HAP-1 (cell line): ENCODE measurements at places on chromosomes 2 and 18.

- DNase-seq, result no peak
Observed at GRCh38 chr2:223075301-223076270, 23.6 kb downstream of the KCNE4 start.

GRCh38 chr18:24271381-24272228, 126.0 kb downstream of the OSBPL1A start:
- peak; percentile 74 for DNase-seq

DNA sequence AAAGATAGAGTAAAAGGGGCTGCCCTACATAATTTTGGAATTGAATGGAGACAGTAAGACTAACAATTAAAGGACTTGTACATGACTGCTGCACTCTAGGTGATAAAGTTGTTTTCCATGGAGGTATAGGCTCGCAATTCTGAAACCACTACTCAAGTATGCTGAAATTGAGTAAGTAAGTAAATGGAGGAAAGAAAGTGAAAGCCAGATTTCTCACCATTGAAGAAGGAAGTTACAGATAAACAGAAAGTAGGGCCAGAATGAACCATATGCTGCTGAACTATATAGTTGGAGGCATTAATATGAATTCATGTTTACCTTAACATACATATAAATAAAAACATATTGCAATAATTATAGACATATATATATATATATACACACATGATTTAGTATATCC, 225.7 kb upstream of the ST6GAL2 start:
- DNase-seq, result no peak

DNA sequence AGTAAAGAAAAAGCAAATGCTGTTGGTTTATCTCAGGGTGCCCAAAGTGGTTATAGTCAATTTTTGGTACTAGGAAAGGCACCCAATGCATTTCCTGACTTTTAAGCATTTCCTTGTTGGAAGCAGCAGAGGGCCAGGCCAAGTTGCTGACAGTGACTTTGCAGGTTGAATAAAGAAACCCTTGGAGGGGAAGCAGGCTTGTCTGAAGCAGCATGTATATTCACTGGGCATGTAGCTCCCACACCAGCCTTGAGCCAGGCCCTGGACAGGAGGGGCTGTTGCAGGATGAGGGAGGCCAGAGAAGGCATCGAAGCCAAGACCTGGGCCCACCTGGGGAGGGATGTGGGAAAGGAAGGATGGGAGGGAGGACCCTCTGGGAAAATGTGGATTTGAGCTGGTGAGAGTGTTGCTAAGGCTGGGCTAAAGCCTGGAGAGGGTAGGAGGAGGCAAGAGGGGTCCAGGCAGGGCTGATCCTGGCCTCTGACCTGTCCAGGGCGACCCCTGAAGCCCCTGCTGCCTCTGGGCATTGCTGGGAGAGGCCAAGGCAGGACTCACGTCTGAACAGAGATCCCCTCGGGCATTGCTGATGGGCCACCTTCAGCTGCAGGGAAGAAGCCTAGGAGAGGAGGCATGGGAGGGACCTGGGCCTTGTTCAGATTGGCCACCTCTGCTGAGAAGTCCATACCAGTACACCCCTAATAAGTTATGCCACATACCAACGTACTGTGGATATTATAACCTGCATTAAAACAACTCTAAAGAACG, 79.6 kb downstream of the STPG4 start:
- no peak for DNase-seq

GRCh38 chr2:80519699-80520291, 215.2 kb upstream of the LRRTM1 start:
- no peak for DNase-seq

DNA sequence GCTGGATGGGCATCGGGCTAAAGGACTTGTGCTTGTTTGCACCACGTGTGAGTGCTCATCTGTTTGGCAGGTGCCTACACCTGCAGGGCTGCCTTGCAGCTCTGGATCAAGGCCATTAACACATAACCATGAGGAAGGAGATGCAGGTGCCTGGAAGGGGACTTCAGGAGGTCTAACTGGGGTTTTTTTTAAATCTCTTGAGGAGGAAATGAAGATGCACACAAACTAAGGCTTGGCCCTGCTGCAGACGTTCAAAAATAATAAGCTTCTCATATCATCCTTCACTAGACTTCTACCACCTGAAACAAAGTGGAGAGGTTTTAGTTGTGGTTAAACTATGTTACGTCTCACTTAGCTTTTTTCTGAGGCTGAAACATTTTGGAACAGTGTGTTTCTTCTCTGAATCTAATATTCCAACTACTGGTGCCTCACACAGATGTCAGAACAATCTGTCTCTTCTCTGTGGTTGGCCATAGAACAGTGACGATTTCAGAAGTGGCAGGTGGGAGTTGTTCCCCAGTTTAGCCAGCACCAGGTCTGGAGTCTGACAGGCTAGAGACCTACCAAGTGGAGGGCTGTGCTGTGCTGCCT, 36.5 kb downstream of the BCL2L11 start:
- DNase-seq, result no peak

DNA sequence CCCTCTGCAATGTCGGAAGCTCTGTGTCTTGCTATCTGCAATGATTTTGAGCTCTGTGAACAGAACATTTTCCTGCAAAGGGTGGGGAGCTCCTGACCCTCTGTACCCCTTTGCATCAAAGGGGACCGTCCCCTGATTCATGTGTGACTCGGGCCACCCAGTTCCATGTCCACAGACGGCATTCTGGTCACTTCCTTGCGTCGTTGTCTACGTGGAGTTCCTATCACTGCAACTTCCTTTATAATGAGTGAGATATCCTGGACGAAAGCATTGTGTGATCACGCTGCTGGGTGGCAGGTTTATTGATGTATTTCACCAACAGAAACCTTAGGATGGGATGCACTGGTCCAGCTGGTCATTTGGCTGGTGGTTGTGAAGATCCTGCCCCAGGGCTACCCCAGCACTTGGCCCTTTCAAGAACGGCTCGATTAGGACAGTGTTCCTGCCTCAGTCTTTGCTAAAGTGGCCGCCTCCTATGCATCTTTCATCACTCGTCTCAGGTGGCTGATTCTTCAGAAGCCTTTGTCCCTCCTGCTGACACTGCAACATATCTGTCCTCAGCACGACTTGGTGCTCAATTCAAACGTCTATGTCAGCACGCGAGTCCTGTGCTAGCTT, 202.7 kb downstream of the ACKR3 start:
- no peak for DNase-seq

DNA sequence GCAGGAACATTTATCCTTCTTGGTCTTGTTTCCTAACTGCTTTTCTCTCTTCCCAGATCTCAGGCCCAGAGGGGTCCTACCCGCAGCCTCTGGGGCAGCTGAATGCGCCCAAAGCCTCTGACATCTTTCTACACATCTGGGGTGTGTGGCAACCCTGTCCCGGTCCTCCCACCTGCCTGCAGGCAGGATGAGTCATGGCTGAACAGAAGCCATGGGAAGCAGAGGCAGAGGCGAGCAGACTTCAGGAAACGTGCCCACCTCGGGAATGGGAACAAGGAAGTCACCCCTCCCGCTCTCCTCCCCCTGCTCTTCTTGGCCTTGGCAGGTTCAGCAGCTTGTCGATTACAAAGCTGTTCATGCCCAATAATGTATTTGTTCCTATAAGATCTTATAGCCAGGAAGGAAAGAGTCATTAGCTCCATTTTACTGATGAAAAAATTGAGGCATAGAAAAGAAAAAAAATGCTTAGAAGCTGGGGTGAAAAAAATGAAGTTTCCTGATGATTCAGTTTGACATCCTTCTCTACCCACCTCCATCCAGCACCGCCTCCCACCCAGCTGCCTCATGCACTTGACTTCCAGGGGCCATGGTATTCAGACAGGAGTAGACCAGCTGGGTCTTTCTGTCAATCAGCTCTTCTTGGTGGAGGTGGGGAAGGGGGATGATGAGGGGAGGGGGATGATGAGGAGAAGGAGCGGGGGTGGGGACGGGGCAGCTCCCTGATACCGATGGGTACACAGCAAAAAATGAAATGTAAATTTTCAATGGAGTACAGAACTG, 10.4 kb upstream of the KCNF1 start:
- no peak for DNase-seq

- peak; percentile 55 for DNase-seq
Observed at GRCh38 chr2:173654161-173654895, 299.7 kb downstream of the CDCA7 start.

- no peak for DNase-seq
Observed at GRCh38 chr2:216984937-216985336, 125.1 kb upstream of the TNP1 start.

GRCh38 chr2:215879977-215880940, 133.1 kb downstream of the MREG start:
- no peak for DNase-seq
